ENCODE measurements at places on chromosomes 6 and 20. TPM values are rescaled to one million over a fixed set of nuclear protein-coding genes. Genes with fewer than 3 reads are reported as not detected.

The MYBL2 gene
- 66.0 TPM for total RNA-seq

The ZNF334 gene
- total RNA-seq, result not detected

The GFRAL gene
- not detected for total RNA-seq

The ETV7 gene
- not detected for total RNA-seq

The OTOR gene
- not detected for total RNA-seq

The CST1 gene
- 1.5 TPM for total RNA-seq

The NEDD9 gene
- total RNA-seq, result 47.4 TPM

The NT5E gene
- total RNA-seq, result 40.7 TPM

The MAK gene
- total RNA-seq, result 0.09 TPM

All from A549 treated with ZK216348 at 1 μM for 4 hours (cell line).